Stimulated activated CD4-positive, alpha-beta T cell treated with anti-CD3 and anti-CD28 coated beads, Interleukin-4, amount 100 ng/mL, for 48 hours (primary cell): ENCODE measurements at places on chromosomes 2 and 18.

DNA sequence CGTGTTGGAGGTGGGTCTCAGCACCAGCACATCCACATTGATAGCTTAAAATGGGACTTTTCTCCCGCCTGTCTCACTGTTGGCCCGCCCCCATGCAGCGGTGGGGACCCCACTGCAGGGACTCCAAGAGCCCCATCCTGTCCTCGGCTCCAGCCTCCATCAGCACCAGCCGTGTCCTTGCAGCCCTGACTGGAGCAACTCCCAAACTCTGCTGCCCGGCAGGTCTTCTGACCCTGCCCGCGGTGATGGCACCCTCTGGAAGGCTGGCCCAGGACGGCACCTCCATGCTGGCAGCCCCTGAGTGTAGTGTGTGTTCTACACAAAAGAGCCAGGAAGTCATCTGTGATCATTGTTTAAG, 41.6 kb upstream of the KCNG2 start:
- DNase-seq = no peak

DNA sequence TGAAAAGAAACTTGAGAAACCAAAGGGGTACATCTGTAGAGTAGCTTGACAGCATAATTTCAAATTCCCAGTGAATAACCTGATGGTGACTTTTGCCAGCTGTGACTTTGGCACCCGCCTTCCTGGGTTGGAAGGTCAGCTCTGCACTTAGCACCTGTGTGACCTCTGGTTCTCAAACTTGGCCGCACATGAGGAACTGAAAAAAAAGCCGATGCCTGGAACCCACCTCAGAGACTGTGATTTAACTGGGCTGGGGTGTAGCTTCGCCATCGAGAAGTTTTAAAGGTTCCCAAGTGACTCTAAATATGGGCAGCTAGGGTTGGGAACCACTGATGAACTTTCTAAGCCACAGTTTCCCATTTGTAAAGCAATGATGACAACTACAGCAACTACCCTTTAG, 6.5 kb downstream of the EFEMP1 start:
- DNase-seq = no peak

DNA sequence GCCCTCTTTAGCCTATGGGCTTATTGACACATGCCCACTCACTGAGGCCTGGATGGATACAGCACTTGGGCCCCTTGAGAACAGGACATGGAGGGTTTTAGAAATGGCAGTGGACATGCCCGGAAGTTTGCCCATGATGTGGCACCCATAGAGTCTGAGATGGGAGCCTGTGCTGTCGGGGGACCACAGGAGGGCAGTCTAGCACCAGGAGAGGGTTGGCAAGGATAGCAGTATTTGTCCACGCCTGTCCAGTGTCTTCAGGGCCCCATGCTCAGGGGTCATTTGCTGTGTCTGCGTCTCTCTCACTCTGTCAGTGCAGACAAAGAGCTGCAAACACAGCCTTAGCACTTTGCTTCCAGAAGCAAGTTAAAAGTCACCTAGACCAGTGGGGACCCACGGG, 48.7 kb downstream of the IL1RL2 start:
- DNase-seq = no peak

- peak; percentile 61 for DNase-seq
Measured at GRCh38 chr2:71510196-71510807, 56.9 kb downstream of the DYSF start.

- no peak for DNase-seq
Measured at GRCh38 chr2:48113767-48114166, 207.5 kb upstream of the FBXO11 start.

DNA sequence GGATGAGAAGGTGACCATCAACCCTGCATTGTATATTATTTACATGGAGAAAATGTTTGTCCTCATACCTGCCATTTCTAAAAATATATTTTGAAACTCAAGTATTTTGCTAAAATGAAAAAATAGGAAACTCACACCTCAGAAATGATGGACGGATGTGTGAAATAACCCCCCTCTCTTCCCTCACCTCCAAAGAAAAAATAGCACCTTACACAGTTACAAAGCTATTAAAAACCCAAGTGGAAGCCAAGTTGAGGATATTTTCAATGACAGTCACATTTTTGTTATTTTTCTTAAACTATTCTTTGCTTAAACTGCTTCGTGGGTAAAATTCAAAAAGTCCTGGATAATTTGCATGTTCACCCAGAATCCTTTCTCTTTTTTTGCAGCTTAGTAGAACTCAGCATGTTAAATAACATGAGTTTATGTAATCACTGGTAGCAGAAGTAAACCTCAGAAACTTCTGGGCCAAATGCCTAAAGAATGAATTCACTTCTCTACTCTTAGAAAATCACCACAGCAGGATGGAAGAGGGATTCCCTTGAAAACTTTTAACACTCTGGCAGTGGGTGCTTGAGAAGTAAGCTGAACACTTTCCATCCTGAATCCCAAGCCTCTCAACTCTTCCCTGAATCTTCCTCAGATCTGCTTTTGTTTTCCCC, 768 bp downstream of the DSC1 start:
- no peak for DNase-seq

DNA sequence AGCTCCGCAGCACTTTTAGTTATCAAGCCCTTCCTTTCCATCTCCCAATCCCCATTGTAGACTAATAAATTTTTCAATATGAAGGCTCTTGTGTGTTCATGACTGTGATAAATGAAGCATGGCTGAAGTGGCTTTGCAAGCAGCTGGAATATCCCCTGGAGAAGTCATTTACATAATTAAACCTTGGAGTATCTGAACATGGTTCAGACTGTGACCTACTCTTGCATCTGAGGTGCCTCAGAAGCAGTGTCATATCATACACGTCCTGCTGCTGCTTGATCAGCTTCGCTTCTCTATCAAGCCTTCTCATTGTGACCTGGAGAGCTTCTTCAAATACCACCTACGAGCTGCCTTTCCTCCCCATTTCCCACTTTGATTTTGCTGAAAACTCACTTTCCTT, 48.4 kb upstream of the ZNF397 start:
- no peak for DNase-seq

DNA sequence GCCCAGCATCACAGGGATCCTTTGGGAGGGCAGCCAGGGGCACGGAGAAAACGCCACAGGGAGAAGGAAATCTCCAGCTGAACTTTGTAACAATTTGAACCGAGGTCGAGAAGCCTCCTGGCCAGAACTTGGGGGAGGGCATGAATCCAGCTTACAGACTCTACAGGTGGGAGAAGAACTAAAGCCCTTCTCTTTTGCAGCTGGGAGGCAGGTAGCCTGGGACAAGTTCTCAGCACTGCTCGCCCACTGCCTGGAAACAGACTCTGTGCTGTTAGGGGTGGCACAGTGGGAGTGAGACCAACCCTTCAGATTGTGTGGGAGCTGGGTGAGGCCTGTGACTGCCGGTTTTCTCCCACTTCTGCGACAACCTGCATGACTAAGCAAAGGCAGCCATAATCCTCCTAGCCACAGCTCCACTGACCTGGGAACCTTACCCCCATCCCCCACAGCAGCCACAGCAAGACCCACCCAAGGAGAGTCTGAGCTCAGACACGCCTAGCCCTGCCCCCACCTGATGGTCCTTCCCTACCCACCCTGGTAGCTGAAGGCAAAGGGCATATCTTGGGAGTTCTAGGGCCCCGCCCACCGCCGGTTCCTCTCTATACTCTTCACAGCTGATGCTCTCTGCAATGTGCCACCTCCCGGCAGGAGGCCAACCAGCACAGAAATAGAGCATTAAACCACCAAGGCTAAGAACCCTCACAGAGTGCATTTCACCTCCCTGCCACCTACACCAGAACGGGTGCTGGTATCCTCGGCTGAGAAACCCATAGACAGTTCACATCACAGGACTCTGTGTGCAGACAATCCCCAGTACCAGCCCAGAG, 136.0 kb upstream of the SIX2 start:
- no peak for DNase-seq

DNA sequence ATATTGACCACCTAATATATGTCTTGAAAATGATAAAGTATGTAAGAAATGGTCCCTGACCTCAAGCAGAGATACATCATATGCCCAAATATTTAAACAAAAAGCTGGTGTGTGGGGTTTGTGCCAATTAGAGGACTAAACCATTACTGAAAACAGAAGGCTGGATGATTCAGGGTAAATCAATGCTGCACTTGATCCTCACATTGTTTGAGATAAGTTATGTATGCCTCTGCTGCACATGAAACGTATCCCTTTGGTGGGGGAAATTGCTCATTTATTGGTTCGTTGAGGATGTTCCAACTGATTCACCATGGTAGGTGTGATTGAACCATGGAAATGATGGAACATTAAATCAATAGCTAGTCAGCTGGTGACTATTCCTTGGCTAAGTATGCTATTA, 24.7 kb upstream of the DARS1 start:
- no peak for DNase-seq

DNA sequence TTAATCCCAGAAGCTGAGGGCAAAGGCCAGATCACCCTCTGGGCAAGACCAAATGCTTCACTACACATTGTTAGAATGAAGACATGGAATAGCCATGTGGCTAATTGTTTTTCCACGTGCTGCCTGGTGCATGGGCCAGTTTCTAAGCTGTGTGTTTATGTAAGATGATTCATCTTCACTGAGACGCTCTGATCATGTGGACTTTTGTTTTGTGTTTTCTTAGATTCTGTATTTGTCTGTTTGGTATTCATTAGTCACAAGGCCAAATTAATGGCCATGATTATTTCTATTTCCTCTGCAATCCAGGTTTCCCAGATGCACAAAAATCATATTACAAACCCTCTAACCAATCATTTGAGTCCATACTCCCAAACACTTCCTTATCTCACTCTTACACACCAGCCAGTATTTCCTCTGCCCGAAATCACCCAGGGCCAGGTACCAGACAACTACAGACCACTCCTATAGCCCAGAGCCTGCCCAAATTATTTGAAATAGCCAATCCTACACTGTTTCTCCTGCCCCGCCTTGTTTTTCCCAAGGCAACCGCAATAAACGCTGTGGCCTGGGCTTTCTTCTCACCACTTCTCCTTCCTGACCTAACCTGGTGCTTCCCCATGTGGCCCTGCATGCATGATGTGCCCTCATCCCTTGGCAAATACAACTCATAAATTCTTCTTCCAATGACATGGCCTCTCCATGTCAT, 94.2 kb upstream of the SP3 start:
- DNase-seq = no peak

- DNase-seq = no peak
Measured at GRCh38 chr2:67515056-67515455, 117.9 kb downstream of the ETAA1 start.

GRCh38 chr18:33183136-33183535, 257.4 kb downstream of the CCDC178 start:
- DNase-seq = no peak

DNA sequence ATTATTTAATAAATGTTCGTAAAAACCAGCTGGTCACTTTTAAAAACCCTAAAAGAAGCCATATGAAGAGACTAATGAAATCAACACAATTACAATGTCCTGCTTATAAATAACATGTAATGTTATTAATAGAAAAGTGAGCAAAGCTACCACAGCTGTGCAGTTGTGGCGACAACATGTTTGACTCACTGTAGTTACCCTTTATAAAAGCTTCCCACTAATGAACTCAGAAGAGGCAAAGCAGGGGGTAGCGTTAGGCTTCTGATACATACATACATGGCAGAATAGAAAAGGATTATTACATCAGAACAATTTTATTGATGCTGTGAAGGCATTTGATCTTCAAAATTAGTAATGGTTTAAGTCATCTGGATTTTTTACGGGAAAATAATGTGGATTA, 219.7 kb downstream of the SLC4A10 start:
- DNase-seq = no peak

- DNase-seq = no peak
Measured at GRCh38 chr2:73238976-73239375, 4.9 kb downstream of the CCT7 start.

GRCh38 chr2:240178564-240178963, 38.1 kb upstream of the OTOS start:
- no peak for DNase-seq

DNA sequence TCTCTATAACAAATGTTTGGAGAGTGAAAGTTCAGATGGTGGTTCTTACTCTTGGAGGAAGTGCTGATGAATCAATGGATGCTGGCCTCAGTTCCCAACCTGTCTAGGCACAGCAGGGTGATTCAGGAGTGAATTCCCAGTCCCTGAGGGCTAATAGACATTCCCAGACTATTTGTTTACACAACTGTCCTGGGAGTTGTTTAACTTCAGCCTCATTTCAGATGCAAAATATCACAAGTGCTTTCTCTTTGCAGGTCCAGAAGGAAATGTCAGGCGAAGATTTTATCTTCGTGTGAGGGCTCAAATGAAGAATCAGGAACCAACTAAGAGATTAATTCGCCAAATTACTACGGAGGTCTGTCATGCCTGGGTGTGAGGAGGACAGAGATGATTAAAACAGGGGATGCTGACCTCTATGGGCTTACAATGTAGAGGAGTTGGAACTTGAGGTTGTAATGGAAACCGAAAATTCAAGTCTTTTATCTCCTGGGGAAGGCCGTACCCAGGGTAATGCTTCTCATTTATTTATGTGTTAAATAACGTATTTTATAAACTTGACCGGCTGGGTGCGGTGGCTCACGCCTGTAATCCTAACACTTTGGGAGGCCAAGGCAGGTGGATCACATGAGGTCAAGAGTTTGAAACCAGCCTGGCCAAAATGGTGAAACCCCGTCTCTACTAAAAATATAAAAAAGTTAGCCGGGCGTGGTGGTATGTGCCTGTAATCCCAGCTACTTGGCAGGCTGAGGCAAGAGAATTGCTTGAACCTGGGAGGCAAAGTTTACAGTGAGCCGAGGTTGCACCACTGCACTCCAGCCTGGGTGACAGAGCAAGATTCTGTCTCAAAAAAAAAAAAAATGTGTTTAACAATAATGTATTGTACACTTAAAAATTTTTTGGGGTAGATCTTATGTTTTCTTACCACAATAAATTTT, 38.7 kb upstream of the SLC1A4 start:
- no peak for DNase-seq

DNA sequence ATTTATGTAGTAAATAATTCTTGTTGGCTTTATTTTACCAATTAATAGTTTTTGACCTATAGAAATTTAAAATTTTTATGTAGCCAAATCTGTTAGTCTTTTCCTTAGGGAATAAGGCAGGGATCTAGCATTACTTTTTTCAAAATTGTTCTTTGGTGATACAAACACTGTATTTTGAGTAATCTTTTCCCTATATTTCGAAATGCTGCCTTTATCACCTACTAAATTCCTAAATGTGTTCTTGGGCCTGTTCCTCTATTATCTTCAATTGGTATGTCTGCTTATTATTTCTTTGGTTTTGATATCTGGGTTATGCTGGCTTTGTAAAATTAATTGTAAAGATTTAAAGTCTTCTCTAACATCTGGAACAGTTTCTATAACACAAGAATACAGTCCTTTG, 87.5 kb downstream of the DYSF start:
- no peak for DNase-seq

- no peak for DNase-seq
Measured at GRCh38 chr2:129609224-129609623, 370.2 kb upstream of the RAB6C start.

GRCh38 chr2:71889759-71890684, 257.6 kb downstream of the CYP26B1 start:
- no peak for DNase-seq

DNA sequence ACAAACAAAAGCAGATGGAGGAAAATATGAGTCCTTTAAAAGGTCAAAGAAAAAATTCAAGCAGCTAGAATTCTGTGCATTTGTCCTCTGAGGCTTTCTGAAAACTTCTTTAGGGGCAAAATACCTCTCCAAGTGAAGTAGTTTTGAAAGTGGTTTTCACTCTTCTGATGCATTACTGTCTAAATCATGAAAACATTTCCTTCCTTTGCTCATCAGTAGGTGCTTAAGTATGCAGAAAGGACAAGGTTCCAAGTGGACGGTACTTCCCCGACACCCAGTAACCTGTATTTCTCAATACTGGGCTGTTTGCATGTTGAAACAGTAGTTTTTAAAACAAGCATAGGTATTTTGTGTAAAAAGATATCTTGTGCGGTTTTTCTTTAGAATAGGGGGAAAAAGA, 189.1 kb upstream of the ERBB4 start:
- no peak for DNase-seq

- no peak for DNase-seq
Measured at GRCh38 chr2:47024046-47024445, 108.4 kb upstream of the MCFD2 start.
